ENCODE measurements at places on chromosomes 7 and 10.

DNA sequence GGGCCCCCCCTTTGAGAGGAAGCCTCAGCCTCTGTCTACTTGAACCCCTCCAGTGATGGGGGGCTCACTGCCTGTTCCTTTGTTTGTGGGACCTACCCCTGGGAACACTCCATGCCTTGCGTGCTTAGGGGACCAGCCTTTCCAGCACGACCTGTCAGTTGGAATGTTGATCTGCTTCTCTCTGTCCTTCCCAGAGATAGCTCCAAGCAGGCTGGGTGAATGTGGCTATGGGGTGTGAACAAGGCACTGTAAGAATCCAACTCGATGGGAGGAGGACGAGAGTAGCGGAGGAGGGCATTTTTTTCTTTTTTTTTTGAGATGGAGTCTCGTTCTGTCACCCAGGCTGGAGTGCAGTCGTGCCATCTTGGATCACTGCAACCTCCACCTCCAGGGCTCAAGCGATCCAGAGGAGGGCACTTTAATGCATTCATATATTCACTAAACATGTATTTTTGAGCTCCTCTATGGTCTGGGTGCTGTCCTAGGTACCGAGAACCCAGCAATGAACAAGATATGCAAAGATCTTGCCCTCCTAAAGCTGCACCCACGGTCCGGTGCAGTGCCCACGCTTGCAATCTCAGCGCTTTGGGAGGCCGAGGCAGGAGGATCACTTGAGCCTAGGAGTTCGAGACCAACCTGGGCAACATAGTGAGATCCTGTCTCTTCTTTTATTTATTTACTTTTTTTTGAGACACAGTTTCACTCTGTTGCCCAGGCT lies 8.5 kb downstream of the CLIP2 start:
- DNase-seq, result no peak

DNA sequence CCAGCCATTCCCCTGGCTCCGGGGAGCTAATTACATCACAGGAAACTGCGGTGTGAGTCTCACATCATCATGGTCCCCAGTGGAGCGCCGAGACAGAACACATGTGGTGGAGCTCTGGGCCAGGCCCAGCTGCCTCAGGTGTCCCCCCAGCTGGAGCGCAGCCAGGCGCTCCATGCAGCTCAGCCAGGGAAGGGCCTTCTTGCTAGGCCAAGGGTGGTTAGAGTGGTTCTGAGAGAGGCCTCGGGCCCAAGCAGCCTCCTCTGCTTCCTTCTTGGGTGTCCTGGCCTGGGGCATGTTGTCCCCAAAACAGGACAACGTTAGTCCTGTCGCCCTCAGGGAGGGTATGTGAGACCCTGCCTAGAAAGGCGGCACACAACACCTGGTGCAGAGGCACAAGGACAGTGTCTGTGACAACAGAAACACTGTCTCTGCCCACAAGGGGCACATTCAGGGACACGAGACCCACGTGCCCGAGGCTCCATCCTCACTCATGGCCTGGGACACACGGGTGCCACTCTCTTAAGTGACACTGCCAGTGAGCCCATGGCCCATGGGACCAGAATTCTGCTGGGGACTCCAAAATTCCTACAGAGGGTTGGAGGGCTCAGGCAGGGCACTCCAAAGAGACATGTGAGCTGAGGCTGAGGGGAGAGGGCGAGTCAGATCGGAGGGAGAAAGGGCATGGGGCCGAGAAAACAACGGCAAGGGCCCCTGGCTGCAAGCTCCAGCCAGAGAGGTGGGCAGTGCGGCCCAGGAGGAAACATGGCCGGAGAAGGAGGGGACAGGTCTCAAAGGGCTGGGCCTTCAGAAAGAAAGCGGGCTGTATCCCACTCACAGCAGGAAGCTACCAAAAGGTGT lies 37.0 kb upstream of the RET start:
- no peak for DNase-seq

GRCh38 chr7:30201921-30202320 lies 67.1 kb downstream of the MTURN start:
- no peak for DNase-seq

DNA sequence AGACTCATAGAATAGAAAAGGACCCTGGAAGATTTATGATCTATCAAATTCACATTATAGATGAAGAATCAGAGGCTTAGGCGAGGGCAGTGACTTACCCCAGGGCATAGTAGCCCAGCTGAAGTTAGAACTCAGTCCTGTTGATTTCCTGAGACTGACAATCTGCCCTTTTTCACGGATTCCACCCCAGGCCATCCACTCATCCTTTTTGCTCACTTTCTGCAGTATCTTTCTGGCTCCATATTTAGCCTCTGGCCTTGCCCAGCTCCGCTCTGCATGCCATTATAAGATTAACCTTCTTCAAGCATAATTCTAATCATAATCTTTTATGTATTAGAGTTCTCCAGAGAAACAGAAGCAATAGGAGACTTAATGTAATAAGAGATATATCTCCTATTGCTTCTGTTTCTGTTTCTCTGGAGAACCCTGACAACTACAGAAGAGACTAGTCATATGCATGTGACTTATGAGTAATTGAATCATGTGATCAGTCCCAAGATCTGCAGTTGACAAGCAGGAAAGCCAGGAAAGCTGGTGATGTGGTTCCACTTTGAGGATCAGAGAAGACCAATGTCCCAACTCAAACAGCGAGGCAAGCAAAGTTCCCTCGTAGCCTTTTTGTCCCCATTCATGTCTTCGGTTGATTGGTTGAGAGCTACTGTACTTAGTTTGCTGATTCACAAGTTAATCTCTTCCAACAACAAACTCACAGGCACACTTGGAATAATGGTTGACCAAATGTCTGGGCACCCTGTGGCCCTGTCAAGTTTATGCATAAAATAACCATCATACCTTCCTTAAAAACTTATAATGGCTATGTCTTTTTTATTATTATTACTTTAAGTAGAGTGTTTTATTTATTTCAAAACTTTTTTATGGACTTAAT lies 412.1 kb downstream of the SUGCT start:
- DNase-seq, result no peak

DNA sequence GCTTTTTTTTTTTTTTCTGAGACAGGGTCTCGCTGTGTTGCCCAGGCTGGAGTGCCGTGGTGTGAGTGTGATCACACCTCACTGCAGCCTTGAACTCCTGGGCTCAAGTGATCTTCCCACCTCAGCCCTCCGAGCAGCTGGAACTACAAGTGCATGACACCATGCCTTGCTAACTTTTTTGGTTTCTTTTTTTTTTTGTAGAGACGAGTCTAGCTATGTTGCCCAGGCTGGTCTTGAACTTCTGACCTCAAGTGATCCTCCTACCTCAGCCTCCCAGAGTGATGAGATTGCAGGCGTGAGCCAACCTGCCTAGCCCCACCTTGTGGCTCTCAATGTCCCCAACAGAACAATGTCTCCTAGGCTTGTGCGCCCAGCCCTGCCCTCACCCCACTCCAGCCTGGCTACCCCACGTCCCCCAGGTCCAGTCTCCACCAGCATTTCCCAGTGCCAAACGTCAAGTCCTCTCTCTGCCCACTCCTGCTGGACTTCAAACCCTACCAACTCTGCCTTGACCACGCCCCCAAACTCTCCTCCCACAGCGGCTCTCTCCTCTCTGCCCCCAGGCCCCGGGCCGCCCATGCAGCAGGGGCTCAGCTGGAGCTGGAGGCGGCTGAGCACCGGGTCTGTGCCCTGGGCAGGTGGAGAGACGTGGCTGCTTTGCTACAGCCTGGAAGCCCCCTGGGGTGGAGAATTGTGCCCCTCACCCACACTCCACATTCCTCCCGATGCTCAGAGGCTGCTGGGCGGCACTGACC lies 18.9 kb downstream of the BHLHA15 start:
- DNase-seq, result no peak

DNA sequence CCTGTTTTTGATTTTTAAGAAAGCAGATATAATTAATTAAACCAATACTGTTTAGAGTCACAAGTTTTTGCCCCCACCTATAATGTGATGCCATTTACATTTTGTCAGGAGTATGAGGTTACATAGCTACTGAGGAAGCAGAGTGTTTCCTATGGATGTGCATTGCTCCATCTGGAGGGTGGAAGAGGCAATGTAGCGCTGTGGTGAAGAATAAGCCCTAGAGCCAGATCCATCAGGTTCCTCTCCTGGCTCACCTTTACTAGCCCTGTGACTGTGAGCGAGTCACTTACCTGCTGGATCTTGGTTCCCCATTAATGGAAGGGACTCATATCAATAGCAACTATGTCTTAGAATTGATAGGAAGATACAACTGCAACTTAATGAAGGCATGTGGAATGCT lies 216.0 kb downstream of the GPAM start:
- DNase-seq, result no peak

DNA sequence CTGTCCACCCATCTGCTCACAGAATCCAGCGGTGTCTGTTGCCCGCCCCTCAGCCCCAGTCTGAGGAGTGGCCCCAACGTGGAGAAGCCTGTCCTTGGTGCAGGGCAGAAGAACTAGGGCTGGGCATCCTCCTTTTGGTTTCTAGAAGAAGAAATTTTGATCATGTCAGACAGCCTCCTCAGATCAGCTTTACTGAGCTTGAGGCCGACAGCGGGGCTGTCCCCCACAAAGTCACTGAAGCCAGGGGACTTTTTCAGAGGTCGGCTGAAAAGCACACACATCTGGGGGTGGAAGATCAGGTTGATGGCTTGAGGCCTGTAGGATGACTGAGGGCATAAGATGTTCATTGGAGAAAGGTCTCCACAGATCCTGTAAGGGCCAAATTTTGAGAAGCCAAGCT lies 767.9 kb downstream of the GRID1 start:
- DNase-seq, result no peak

DNA sequence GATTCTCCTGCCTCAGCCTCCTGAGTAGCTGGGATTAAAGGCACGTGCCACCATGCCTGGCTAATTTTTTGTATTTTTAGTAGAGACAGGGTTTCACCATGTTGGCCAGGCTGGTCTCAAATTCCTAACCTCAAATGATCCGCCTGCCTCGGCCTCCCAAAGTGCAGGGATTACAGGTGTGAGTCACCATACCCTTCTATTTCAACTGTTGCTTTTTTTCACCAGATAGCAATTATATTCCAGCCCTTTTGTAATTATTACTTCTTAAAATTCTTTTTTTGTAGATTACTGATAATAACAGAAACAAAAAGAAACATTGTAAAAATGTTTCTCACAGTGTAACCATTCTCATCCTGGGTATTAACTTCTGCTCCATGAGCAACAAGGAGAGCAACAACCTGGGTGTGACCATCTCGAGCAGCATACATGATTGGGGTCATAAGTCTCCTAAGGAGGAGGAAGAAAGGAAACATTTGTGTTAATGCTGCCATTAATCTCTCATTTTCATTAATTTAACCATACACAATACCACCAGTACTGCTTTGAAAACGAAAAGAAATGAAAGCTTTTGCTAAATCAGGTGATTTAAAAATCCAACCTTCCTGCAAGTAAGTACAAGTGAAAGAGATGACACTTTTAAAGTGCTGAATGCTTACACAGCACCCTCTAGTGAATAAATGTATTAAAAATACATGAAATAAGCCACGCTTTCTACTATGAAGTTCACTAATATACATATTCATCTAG lies 41.8 kb downstream of the ASZ1 start:
- no peak for DNase-seq

- DNase-seq, result no peak
These were observed 88.6 kb downstream of the RNLS start for GRCh38 chr10:88494537-88494936.

GRCh38 chr10:72682638-72683037 lies 9.3 kb upstream of the MCU start:
- no peak for DNase-seq

DNA sequence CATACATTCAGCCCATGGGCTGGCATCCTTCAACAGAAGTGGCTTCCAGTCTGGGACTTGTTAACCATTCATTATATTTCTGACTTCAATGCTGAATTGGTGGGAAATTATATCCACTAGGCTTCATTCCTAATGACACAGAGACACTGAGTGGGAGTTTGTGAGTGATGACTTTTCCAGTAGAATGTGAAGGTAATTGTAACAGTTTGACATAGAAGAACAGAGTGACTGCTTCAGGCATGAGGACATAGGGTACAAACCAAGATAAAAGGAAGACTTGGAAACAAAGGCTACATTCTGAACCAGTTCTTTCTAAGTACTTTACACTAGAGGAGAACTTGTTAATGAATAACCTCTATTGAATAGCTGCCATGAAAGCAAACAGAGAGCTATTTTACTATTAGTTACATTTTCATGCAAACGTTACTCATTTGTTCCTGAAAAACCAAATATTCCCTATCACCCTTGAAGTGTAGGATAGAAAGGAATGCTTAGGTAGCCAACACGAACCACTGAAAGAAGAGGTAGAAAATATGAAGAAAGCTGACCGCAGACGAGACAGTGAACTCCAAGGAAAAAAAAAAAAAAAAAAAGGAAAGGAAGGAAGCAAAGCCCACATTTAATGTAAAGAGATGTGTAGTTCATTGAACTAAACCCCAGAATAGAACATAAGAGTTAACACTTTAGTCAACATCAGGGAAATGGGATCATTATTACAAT lies 237.0 kb upstream of the SEMA3C start:
- DNase-seq, result no peak

GRCh38 chr10:113384181-113384580 lies 168.7 kb upstream of the HABP2 start:
- DNase-seq, result no peak

- DNase-seq, result no peak
These were observed 164.1 kb downstream of the RPS24 start for GRCh38 chr10:78197628-78198272.

GRCh38 chr10:37619336-37619735 lies 238.1 kb downstream of the ZNF248 start:
- no peak for DNase-seq

GRCh38 chr7:46848944-46849343 lies 733.0 kb downstream of the TNS3 start:
- DNase-seq, result no peak

GRCh38 chr10:99612167-99612831 lies 7.9 kb downstream of the SLC25A28 start:
- no peak for DNase-seq

DNA sequence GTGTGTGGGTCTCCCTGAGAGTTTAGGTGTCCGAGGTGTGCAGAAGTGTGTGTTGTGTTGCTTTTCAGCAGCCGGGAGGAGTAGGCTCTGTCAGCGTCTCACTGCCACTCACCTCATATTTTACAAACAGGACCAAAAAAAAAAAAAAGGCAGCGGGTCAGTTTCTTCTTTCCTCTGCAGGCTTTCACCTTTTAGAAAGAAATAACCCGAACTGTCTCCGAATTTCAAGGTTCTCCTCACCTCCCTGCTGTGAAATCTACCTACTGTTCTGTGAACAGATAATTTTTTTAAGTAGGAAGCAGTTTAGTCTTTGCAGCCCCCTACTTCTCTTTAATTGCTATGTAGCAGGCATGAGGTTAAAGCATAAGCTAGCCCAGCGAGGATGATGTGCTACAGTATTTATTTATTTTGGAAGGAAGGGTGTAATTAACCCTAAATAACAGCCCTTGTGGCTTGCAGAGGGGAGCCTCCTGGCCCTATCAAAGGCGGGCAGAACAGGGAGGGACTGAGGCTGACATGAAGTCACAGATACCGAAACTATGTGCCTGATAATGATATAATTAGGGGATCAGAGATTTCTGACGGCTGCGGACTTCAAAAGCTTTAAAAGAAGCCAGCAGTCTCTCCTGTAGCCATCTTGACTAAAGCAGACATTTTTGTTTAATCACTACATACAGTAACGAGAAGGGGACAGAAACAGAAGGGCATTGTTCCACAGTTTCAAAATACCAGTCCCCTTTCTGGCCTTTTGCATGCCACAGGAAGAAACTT lies 1.6 kb downstream of the BAMBI start:
- DNase-seq, result no peak

GRCh38 chr10:129491123-129491734 lies 24.2 kb downstream of the MGMT start:
- no peak for DNase-seq
